Retina (tissue), 1 donor: ENCODE measurements at places on chromosomes 16 and 17.

GRCh38 chr17:41555105-41555887 is 16.6 kb downstream of the KRT9 start:
- no peak for DNase-seq

GRCh38 chr17:16129441-16130205 is 85.7 kb downstream of the NCOR1 start:
- no peak for DNase-seq

- no peak for DNase-seq
These were observed 19.8 kb upstream of the NF1 start for GRCh38 chr17:31074772-31075555.

DNA sequence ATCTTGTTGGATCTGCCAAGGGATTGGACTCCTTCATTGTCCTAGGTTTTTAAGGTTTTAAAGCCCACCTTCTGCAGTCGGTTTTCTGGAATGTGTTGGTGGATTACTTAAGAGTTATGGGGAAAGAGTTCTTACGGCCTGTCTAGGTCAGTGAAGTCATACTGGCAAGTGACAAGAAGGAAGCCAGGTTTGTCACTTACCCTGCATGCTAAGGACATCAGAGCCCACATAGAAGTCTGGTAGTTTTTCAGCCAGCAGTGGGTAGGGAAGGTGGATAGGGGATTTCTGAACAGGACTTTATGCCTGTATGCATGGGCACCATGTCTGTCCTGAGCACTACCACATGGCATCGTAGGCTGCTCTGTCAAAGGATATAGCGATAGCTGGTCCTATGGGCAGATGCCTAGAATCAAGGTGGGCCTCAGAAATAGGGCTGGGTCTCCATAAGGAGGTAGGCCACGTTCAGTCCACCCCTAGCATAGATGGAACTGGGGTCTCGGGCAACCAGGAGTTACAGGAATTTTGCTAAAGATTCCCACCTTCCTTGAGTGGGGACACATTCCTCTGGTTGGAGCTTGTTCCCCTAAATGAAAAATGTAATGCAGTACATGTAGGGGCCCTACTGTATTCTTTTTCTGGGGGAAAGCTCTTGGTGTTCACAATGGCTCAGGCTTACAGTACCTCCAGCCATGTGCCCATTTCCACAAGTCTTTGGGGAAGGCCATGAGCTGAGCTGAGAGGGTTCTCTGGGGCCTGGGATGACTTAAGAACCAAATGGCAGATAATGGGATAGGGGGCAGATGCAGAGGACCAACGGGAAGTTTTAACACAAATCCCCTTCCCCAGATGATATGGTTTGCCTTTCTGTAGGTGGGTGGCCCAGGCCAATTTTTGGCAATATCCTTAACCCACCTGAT is 27.5 kb downstream of the TRPV2 start:
- DNase-seq = no peak

GRCh38 chr17:14317383-14317782 is 16.5 kb downstream of the HS3ST3B1 start:
- no peak for DNase-seq
